Stimulated activated CD8-positive, alpha-beta memory T cell treated with anti-CD3 and anti-CD28 coated beads, Interleukin-15, amount 100 ng/mL, for 4 hours (primary cell): ENCODE measurements at places on chromosomes 5 and 9.

GRCh38 chr9:371349-371748 lies 156.7 kb downstream of the DOCK8 start:
- DNase-seq, result no peak

GRCh38 chr5:16773991-16774390 lies 157.2 kb upstream of the RETREG1 start:
- DNase-seq, result no peak

DNA sequence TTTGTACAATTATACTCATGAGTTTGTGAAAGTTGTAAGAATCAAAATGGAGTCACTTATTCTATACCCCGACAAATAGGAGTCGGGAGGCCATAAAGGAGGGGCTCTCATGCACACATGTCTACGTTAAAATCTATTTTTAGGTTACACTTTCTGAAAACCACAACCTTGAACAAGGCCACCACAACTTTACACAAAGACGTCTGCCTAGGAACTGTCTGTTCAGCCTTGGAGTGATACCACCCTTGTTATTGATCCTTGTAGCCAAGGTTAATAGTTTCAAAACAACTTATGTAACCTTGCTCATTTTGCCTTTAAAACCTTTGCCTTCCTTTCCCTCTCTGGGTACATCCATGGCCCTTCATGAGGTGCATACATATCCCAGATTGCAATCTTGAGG lies 4.1 kb upstream of the NDFIP1 start:
- DNase-seq, result no peak

DNA sequence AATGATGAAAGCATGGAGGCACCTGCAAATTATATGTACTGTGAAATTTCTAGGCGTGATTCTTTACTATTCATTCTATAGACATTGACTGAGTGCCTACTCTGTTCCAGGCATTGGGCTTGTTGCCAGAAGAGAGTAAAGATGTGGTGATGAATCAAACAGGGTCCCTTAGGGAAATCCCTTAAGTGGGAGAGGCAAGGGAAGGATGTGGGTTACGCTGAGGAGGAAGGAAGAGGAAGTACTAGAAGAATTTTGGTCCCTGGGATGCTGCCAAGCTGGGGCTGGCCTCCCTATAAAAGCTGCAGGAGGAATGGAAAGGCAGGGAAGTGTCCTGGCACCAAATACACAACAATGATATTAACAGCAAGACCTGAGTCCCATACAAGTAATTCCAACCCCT lies 76.7 kb upstream of the SPOCK1 start:
- DNase-seq, result no peak

DNA sequence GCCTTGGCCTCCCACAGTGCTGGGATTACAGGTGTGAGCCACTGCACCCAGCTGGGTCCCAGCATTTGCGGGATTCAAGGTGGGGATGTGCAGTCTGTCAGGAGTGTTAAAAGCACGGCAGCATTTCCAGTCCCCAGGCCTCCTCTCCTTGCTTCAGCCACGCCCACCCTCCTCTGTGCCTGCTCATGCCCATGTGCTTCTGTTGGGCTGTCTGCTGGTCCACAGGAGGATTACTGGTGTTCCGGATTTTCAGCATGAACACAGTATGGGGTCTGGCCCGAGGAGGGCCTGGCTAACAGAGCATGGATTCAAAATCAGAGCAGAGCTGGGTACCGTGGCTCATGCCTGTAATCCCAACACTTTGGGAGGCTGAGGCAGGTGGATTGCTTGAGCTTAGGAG lies 5.5 kb downstream of the ARRDC1 start:
- no peak for DNase-seq

DNA sequence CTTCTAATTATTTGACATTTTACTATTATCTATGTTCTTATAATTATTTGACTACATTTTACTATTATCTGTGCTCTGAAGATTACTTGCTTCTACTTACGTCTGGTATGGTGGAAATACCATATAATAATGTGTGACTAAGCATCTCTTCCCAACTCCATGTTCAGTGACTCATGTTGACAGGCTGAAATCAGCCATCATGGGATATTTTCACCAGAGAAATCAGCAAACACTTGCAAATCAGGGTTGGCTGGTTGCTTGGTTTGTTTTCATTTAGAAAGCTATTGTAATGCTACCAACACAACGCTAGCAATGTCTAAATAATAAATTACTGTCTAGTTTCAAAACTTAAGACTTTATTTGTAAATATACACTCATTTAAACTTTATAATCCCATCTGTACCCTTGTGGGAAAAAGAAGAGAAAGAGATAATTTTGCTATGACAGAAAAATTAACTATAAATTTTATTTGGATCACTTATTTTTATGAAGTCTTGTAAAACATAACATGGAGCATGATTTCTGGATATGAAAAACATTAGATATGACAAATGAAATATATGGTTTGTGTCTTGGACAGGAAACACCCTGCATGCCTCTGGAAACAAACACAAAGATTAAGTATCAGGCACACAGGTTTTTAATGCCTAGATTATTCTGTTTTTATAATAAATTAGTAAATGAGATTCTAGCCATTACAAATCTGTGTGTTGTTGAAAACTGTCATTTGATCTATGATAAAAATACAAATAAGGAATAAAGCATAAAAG lies 337.6 kb downstream of the BNC2 start:
- no peak for DNase-seq

DNA sequence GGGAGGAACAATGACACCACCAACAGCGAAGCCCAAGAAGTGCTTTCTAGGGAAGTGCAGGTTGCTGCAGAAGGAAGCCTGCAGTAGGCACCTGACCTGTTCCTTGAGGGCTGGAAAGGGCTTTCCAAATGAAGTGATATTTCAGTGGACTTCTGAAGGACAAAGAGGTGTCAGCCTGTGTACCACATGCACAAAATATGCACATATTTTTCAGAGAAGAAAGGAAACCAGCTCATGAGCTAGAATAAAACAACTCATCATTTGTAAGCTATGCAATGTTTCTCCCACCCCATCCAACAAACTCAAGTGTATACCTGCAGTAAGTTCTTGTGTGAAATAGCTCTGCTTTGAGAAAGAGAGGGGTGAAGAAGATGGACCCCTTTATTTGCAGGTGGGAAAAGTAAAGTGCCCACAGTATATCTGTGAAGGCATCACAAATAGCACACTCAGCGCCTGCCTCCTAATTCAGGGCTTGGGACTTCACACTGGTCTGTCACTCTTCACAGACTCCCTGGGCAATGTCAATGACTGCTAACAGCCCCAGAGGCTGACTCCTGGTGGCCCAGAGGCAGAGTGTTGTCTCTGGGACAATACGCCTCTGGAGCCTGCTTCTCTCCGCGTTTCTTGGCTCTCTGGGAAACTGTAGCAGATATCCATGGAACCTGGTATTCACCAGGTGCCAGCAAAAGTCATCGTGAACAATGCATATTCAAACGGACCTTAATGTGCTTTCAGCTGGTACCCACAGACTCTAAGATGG lies 198.1 kb upstream of the EFNA5 start:
- DNase-seq, result no peak

- DNase-seq, result no peak
Observed at GRCh38 chr5:132327252-132327955, 33.2 kb downstream of the SLC22A4 start.

DNA sequence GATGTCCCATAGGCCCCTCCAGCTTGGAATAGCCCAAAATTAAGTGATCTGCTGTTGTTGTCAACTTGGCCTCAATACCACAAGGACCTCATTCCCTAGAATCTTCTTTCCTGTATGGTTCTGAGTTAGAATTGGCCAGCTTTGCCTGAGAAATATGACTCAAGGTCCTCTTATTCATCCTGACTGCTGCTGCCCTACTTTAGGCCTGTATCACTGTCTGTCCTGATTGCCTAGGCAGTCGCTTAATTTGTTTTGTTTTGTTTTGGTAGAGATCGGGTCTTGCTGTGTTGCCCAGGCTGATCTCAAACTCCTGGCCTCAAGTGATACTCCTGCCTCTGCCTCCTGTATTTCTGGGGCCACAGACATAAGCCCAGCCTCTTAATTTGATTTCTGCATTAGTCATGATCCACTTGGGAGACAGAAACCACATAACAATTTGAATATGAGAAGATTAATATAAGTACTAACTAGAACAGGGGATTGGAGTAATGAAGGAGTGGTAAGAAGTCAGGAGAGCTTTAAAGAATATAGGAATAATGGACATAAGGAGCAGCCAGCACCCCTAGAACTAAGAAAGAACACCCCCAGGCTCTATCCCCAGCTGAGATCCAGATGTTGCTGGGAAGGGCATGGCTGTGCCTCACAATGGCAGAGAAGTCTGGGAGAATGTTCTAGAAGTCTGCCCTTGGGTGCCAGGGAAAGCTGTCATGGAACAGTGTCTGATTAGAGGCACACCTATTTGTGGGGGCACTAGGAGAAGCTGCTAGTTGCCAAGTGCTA lies 4.6 kb downstream of the TEX53 start:
- no peak for DNase-seq
